ENCODE measurements at places on chromosomes 2 and 18. TPM values are rescaled to one million over a fixed set of nuclear protein-coding genes. Genes with fewer than 3 reads are reported as not detected.
A peak's percentile ranks its signal among the peaks of the same experiment; 100 is the strongest.

GRCh38 chr2:102999958-103000357, 238.1 kb downstream of the TMEM182 start:
- no peak for DNase-seq

DNA sequence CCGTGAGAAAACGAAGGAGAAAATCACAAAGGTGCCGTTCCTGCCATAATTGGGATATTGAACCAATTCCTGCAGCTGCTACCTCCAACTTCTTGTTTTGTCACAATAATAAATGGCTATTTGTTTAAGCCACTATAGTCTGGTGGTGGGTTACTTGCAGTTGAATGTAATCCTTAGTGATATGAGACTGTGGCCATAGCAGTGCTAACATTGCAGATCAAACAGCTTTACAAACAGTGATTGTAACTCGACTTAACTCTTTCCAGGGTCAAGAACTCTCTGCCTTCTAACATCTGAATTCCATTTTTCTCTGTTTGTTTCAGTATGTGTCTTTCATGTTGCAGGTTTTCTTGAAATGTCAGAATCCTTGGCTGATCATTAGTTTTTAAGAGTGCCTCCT, 24.7 kb upstream of the HNRNPLL start:
- DNase-seq, result no peak

TUBA4B gene
- not detected for total RNA-seq

DNA sequence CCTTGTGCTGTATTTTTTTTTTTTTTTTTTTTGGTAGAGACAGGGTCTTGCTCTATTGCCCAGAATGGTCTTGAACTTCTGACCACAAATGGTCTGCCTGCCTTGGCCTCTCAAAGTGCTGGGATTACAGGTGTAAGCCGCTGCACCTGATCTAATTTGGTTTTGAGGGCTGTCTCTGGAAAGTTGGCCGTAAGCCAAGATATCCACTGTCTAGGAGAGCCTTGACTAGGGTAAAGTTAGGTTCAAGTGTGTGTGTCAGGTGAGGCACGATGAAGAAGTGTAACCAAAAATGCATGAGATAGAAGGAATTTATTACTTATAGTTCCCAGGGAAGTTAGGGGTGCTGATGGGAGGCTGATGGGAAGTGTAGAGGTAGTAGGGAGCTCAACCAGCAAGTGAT, 46.7 kb downstream of the INO80C start:
- no peak for DNase-seq

DIPK1C gene
- total RNA-seq, result not detected

ALPI gene
- total RNA-seq, result not detected

DNA sequence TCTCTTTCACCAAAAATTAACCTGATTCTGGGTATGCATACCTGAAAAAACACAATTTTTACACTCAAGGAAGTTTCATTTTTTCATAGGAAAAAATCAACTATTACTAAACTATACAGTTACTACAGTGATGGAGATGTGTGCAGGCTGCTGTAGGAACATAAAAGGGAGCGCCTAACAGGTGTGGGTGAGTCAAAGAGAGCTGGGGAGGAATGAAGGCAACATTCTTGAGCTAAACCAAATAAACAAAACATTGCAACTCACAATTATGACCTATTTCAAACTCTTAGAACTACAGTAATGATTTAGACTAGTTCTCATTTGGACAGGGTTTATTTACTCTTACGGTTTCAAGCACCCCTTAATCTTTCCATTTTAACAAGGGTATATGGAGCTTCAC, 13.4 kb upstream of the CLASP1 start:
- DNase-seq, result no peak

GRCh38 chr2:239444626-239445577, 44.1 kb upstream of the HDAC4 start:
- no peak for DNase-seq

DNA sequence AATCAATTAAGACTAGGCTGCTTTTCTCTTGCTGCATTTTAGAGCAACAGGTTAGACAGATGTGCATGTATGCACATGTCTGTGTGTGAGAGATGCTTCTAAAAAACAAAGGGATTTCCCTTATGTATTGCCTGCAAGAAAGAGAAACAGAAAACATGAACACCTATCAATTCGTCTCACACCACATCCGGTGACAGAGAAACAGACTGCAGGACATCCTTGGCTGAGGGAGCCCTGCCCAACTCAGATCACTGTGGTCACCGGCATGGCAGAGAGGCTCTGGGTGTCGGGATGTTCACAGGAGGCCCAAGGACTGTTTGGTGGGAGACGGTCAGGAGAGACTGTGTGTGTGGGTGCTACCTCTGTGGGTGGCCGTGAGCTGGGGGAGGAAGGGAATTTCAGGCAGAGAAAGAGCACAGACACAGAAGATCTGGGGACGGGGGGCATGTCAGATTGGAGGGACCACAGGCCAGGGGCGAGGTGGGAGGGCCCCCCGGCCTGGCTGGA, 24.9 kb downstream of the FHL2 start:
- DNase-seq, result peak; percentile 51

DNA sequence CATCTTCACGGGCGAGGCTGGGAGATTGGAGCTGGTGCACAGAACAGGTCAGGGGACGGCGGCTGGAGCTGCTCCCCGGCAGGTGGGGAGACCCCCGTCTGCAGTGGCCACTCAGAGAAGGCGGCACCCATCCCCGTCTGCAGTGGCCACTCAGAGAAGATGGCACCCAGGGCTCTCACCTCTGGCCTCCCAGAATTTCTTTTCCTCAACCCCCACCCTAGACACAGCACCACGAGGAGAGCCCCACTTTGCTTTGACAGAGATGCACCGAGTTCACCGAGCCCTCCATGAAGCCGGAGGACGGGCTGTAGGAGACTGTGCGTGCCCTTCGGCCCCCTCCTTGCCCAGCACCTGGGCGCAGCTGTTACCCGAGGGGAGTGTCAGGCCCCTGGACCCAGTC, 201.6 kb upstream of the SALL3 start:
- DNase-seq, result no peak

DNA sequence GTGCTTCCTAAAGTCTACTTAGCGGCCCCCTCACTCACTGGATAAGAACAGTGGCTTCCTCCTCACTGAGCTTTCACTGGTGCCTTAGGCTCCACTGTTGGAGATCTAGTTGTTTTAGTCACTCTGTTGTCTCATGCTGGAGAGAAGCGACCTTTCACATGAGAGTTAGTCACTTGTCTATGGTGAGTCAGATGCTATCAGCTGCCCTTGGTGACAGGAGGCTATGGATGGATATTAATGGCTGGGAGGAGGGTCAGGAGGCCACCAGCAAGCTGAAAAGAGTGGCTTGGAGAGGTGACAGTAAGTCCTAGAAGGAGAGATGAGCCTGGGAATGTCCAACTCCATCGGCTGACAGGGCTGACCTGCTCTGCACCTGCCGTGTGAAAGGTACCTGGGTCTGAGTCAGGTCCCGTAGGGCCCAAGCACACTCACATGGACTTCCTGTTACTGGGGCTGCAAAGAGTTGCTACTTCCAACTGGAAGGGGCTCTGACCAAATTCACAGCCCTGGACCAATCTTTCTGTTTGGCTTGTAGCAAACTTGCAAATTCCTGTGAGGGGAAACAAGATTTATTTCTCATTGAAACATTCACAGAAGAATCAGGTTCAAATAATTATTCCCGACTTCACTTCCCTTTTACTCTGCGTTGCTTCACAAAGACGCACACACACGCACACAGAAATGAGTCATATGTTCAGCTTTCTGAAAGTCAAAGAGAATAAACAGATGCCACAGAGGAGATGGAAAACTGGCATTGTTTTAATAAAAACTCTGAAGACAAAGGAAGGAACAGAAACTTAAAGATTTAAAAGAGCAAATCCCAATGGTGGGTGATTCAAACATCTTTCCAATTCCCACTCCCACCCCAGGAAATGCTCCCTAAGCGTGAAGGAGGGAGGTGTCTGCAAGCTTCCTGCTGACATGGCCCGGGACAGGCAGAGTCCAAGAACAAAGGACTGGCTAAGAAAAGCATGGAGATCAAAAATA, 203.5 kb upstream of the TWIST2 start:
- no peak for DNase-seq

SCN7A gene
- not detected for total RNA-seq

DNA sequence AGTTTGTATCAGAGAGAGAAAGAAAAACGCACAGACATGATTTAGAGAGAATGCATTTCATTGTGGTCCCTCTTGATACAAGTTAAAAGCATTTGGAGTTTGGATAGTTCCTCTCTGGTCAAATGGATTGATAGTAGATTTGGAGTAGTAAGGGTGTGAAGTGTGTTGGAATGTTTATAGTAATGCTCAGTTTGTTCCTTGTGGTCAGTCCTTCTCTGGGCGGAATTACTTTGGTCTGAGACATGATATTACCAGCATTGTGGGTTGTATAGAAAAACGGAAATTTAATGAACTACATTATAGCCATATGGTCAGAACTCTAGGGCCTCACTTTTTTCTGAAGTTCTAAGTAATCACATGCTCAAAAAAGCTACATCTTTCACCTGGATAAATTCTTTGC, 178.9 kb downstream of the AGAP1 start:
- no peak for DNase-seq

DNA sequence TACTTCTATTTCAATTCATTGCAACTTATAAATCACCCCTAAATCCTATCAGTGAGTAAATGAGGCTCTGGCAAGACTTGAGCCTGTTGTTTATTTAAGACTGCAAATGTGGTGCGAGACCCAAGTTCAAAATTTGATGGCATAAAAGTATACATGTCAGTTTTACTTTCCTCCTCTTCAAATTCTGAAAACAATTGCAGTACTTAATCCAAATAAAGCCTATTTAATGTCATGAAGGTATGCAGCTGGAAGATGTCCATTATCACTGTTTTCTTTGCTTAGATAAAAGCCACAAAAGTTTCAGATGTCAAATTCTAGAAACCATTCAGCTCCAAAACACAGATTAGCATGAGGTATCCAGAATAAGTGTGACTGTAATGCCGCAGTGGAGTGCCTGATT, 3.3 kb downstream of the APCDD1 start:
- DNase-seq, result no peak

RANBP2 gene
- total RNA-seq, result 240 TPM

- no peak for DNase-seq
Observed at GRCh38 chr2:173972165-173972564, 7.0 kb upstream of the SP3 start.

MERTK gene
- not detected for total RNA-seq

GRCh38 chr2:118865106-118865505, 17.7 kb upstream of the EN1 start:
- DNase-seq, result no peak

GRCh38 chr2:102832789-102833188, 71.0 kb downstream of the TMEM182 start:
- no peak for DNase-seq
